ENCODE measurements at places on chromosomes 4 and X. TPM values are rescaled to one million over a fixed set of nuclear protein-coding genes. Genes with fewer than 3 reads are reported as not detected.

GRCh38 chr4:88630756-88631155 is 38.5 kb downstream of the HERC3 start:
- DNase-seq: no peak

LANCL3 gene
- total RNA-seq: 0.05 TPM

DNA sequence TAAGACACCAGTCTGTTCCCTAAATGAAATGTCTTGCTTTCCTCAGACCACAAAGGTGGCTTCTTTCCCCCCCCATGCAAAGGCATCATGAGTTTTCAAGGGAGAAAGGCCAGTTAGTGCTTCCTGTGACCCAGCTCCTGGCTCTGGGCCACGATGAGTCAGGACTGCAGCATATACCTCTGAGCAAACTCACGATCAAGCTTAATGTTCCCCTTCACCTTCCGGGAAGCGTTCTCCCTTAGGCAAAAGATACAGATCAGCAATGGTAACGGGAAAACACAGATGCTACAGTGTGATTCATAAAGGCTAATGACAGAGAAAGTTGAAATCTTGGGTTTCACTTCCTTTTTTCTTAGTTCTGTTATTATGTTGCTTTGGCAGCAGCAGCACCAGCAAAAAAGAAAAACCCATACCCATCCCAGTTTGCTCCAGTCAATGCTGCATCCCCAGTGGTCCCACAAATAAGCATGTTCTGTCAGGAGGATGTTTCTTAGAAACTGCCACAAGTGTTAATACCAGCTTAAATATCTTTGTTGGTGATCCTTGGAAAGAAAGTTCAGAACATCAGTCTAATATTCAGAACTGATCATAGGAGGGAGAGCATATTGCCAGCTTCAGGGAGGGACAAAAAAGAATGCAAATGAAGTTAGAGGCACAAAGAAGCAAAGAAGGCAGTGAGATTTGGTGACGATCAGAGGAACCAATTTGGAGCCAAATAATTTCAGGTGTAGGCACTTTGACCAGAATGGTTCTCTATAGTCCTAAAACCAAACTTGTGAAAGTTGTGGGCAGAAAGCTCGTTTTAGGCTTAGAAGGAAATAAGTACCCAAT is 41.2 kb downstream of the LONRF3 start:
- peak; percentile 75 for DNase-seq

- no peak for DNase-seq
Observed at GRCh38 chr4:61401771-61402170, 201.6 kb downstream of the ADGRL3 start.

DNA sequence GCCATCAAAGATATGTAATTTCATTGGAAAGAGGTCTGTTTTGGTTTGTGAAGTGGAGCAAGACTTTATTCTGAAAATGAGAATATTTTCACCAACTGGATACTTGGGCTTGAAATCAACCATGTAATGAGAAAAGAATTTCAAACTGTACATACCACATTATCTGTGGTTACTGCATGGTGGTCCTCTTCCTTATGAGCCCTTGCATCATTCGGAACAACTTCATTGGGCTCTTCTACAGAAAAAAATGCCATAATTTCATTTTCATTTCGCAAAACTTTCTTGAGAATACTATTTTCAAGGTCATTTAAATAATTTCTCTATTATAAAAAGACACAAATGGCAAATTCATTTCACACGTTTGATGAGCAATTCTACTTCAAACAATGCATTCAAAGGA is 148.6 kb upstream of the RPS6KA6 start:
- DNase-seq: no peak

DNA sequence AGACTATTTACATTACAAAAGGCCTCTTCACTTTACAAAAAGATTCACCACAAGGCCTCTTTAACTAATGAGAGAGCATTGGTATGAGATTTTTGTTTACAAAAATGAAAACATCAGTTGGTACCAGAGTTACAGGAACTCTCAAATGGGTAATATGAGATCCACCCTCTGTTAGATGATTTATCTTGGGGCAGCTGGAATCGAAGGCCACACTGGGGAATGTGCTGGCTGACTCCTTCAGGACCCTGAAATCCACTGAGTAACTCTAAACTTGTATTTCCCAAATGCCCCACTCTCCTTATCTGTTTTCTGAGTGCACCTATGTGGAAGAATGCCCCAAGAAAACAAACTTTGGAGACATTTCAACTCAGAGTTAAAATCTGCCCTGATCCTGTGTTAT is 232.9 kb upstream of the F9 start:
- DNase-seq: no peak

DNA sequence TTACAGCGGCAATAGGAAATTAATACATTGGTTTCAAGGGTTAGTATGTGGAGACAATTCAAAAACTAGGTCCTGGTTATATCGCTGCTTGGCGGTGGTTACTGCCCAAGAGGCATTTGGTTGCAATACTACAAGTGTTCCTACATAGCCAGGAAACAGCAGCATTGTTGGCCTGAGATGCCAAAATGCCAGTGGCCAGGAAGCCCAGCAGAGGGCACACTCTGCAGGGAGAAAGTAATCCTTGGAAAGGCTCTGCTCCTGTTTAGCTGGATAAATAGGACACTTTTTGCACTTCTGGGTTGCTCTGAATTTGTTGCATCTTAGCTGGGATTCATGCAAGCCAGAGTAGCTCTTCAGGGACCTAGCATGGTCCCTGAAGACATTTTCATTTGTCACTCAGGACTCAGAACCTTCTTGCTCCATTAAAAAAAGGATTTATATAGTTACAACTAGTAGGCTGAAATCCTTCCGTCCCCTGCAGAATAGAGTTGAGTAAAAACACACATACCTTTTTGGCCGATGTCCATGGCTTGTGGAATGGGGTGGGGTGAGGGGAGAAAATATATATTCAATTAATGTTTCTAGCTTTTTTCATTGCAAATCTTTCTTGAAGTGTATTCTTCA is 8.1 kb upstream of the GPR119 start:
- DNase-seq: peak; percentile 40

DNA sequence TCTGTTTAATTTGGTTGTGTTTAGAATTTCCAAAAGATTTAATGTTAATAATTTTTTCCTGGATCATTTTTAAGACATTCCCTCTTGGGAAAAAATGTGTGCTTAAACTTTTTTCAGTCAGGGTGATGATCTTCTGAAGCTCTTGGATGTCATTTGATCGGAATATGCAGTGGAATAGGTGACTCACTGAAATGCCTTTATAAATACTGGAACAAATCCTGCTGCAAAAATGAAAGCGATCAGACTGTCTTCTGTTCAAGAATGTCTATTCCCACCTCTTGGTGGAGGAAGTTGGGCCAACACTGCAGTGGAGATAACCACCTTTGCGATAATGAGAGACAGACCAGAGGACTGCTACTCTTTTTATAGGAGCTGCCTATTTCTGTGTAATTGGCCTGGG is 46.7 kb downstream of the LARP1B start:
- no peak for DNase-seq

TCEANC gene
- 7.3 TPM for total RNA-seq
